ENCODE measurements at places on chromosomes 2 and 18. TPM values are rescaled to one million over a fixed set of nuclear protein-coding genes. Genes with fewer than 3 reads are reported as not detected.

DNA sequence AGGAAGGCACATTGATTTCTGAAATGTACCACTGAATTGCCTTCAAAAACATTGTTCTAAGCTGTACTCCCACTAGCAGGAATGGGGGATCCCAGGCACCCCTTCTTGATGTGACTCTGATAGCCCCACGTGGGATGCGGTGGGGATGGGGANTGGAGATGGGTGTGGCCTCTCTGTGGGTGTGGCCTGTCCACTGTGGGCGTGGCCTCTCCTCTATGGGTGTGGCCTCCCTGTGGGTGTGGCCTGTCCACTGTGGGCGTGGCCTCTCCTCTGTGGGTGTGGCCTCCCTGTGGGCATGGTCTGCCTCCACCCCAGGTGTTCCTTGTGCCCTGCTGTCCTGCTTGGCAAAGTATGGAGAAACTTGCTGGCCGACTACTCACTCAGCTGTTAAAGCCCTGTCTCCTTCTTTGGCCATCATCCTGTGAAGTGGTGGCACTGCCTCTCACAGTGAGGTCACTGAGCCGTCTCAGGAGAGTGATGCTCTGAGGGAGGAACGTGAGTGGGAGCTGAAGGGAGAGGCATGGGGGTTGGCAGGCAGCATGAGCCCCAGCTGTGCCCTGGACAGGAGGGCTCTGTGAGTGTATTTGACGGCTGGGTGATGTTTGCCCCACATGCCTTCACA lies 6.7 kb upstream of the PARD6G start:
- peak; percentile 21 for DNase-seq
- H3K4me3 ChIP-seq = no peak overlapping the region
- H3K4me1 ChIP-seq = peaks cover 5% of the 10 kb centered on the region
- peaks cover 2% of the 10 kb centered on the region for H3K36me3 ChIP-seq

- H3K27me3 ChIP-seq = no peaks in the 10 kb centered on the region
- H3K4me3 ChIP-seq = peak overlapping the region; percentile 39
- peaks cover 36% of the 10 kb centered on the region for H3K4me1 ChIP-seq
- peaks cover 2% of the 10 kb centered on the region for H3K36me3 ChIP-seq
These were observed 3.7 kb upstream of the ATG16L1 start for GRCh38 chr2:233247744-233248143.

DNA sequence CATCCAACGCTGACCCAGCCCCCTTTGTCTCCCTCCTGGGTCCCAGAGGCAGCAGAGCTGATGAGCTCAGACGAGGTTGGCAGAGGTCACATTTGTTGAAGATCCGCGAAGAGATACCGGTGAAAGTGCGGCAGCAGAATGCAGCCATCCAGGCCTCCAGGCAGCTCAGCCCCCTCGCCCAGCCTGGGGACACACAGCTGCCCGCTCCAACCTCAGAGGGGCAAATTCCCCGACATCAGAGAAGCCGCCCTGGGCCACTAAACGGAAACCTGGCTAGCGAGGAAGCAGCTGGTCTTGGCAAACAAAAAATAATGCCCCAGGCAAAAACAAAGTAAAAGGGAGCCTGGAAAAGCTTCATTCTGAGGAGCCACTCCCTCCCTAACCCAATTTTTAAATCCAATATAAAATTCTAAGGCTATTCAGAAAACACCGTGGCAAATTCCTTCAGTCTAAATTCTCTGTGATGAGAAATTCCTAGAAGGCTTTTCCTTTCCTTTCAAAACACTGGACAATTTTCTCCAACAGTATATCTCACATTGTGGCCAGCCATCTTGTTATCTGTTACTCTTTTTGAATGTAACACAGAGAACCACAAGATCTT lies 262.4 kb downstream of the SS18 start:
- H3K27ac ChIP-seq = no peak overlapping the region
- H3K36me3 ChIP-seq = no peaks in the 10 kb centered on the region
- DNase-seq = no peak
- peaks cover 7% of the 10 kb centered on the region for H3K27me3 ChIP-seq
- peaks cover 2% of the 10 kb centered on the region for H3K4me1 ChIP-seq

GALNT14 gene
- total RNA-seq = not detected

ANKRD53 gene
- 0.34 TPM for total RNA-seq

Measured in T-helper 17 cell (primary cell).